ENCODE measurements at places on chromosomes 7 and 10. TPM values are rescaled to one million over a fixed set of nuclear protein-coding genes. Genes with fewer than 3 reads are reported as not detected.

DNA sequence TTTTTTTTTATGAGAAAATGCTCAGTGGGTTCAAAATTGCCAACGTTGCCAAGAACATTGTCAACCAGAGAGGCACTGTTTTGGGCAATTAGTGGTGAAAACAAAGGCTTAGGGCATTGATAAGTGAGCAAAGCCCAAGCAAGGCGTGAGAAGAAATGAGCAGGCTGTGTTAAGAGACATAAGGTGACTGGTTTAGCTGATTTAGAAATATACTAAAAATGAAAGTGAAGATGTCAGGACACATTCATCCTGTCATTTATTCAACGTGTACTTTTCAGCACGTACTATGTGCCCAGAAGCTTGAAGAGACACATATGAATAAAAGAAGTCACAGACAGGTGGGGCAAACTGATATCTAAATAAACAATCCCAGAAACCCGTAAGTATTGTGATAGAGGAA lies 31.8 kb downstream of the AOAH start:
- ATAC-seq = no peak

GRCh38 chr10:125148528-125148927 lies 11.8 kb downstream of the CTBP2 start:
- no peak for ATAC-seq

- no peak for ATAC-seq
These were observed 4.5 kb downstream of the GPRIN2 start for GRCh38 chr10:46551701-46552525.

- no peak for ATAC-seq
These were observed 11.6 kb downstream of the PDLIM1 start for GRCh38 chr10:95279042-95279820.

DNA sequence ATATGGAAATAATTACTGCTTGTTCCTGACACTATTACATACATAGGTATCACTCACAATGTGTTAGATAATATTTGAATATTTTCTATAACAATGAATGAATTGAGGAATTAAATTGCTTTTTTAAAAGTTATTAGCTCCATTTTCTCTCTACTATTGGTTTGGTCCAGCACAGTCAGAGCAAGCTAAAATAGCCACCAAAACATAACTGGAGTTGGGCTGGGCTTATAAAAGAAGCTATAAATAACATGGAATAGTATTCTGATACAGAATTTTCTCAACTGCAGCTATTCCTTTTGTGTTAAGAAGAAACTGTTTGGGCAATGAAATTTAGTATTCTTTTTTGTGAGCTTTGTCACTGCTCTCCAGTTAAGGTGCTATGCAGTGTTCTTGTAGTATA lies 142.6 kb upstream of the LRRN3 start:
- ATAC-seq = no peak

DNA sequence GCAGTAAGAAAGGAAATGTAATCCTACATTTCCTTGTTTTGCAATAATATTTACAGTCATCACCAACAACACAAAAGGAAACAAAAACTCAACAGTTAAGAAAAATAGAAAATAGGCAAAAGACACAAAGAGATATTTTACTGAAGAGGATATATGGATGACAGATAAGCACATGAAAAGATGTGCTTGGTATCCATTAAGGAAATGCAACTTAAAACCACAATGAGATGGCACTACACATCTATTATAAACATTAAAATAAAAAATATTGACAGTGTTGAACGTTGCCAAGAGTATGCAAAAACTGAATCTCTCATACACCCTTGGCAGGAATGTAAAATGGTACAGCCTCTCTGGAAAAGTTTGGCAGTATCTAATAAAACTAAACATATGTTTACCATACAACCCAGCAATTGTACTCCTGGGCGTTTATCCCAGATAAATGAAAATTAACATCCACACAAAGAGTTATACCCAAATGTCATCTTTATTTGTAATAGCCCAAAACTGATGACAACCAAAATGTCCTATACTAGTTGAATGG lies 5.4 kb downstream of the CEP41 start:
- ATAC-seq = no peak

GRCh38 chr10:90462749-90463470 lies 394.9 kb downstream of the HTR7 start:
- no peak for ATAC-seq

Gene CYP2W1
- total RNA-seq = not detected

Gene STK17A
- total RNA-seq = 47.6 TPM

Gene PMS2
- 17.4 TPM for total RNA-seq

Gene ZNF503
- total RNA-seq = 0.30 TPM

GRCh38 chr10:73732426-73732825 lies 11.7 kb upstream of the SEC24C start:
- ATAC-seq = no peak

- ATAC-seq = no peak
These were observed 8.6 kb upstream of the PLAU start for GRCh38 chr10:73902351-73902750.

Gene TCAF2
- 73.1 TPM for total RNA-seq

Gene DDX56
- 80.2 TPM for total RNA-seq

GRCh38 chr7:99379043-99379577 lies 4.6 kb downstream of the ARPC1B start:
- peak; percentile 45 for ATAC-seq

Gene CALHM3
- not detected for total RNA-seq

Gene HOXA4
- not detected for total RNA-seq

- ATAC-seq = no peak
These were observed 1.5 kb upstream of the TACR2 start for GRCh38 chr10:69418052-69418752.

DNA sequence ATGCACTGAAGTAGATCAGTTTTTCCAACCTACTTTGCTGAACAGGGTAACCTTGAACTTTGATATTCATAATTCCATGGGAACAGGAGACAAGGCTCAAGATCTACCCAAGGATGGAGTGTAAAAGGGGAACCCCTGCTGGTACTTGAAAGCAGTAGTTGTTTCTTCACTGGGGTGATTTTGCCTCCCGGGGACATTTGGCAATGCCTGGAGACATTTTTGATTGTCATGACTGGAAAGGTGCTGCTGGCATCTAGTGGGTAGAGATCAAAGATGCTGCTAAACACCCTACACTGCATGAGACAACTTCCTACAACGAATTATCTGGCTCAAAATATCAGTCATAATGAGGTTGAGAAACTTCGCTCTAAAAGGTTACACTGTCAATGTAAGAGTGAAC lies 214.8 kb upstream of the CTBP2 start:
- no peak for ATAC-seq

Gene UCMA
- not detected for total RNA-seq

Gene SMO
- total RNA-seq = 0.08 TPM

GRCh38 chr10:13922586-13922985 lies 335.8 kb downstream of the PRPF18 start:
- no peak for ATAC-seq

GRCh38 chr7:146728611-146729010 lies 612.0 kb downstream of the CNTNAP2 start:
- no peak for ATAC-seq

Gene ADCYAP1R1
- not detected for total RNA-seq

DNA sequence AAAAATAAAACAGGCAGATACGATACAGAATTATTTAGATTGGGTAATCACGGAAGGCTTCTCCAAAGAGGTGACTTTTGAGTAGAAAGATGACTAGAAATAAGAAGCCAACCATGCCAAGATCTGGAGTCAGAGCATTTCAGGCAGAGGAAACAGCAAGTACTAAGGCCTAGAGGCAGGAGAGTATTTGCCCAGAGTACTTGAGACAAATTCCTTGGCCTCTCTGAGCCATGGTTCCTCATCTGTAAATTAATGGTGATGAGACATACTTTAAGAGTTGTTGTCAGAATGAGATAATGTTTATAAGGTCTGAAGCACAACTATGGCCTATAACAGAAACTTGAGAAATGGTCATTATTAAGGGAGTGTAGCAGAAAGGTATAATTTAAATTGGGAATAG lies 15.8 kb upstream of the GPR37 start:
- no peak for ATAC-seq

- no peak for ATAC-seq
These were observed 5.0 kb downstream of the AVPI1 start for GRCh38 chr10:97682042-97682441.

DNA sequence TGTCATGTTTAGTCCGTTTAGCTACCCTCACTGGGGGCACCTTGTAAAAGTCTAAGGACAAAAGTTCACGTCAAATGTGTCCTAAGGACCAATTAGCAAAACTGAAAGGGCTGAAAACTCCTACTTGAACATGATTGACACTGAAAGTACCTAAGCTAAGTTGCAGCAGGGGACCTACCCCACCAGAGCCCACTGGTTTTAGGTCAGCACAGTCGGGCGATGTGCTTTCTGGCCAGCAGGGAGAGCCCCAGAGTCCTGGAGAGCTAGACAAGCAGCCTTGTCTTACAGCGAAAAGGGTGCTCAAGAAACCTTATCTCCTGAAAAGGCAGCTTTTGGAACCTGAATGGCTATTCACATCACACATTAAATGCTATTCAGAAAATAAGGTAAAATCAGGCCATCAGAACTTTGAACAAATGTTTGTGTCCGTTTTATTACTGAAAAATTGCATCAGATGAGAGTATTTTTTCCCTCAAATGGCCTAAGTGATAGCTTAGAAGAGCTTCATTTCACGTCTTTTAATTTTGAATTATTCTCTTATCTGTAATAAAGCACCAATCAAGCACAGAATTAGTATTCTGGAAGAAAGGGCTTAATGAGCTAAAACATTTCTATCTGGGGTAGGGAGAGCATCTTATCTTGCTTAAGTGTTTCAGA lies 52.2 kb upstream of the MKI67 start:
- ATAC-seq = peak; percentile 64

DNA sequence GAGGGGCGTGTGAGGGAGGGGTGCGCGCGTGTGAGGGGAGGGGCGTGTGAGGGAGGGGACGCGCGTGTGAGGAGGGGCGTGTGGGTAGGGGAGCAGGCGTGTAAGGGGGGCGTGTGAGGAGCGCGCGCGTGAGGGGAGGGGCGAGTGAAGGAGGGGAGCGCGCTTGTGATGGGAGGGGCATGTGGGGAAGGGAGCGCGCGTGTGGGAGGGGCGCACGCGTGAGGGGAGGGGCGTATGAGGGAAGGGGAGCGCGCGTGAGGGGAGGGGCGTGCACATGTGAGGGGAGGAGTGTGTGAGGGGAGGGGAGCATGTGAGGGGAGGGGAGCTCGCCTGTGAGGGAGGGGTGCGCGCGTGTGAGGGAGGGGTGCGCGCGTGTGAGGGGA lies 19.1 kb downstream of the MXI1 start:
- ATAC-seq = peak; percentile 18

DNA sequence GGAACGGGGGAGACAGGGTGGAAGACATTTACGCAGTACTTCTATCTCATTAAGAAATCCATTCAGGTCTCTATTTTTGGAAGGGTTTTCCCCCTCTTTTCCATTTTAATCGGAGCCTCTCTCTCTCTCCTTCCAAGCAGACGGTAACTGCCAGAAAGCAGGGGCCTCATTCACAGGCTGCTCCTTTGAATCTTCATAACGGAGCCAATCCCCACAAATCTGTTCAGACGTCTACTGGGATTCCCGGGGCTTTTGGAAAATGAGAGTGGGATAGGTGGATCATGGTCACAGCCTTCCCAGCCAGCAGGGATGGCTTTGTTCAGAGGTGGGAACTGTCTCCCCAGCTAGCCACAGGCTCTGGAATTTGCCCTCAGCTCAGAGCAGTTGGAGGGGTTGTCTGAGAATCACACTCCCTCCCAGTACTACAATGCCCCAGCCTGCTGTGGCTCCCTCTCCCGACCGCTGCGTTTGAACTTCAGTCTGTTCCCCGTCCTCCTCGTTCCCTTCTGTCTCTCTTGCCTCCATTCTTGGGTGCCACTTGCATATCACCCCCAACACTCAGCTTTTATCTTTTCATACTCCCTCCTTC lies 413.6 kb downstream of the PLXNA4 start:
- no peak for ATAC-seq

DNA sequence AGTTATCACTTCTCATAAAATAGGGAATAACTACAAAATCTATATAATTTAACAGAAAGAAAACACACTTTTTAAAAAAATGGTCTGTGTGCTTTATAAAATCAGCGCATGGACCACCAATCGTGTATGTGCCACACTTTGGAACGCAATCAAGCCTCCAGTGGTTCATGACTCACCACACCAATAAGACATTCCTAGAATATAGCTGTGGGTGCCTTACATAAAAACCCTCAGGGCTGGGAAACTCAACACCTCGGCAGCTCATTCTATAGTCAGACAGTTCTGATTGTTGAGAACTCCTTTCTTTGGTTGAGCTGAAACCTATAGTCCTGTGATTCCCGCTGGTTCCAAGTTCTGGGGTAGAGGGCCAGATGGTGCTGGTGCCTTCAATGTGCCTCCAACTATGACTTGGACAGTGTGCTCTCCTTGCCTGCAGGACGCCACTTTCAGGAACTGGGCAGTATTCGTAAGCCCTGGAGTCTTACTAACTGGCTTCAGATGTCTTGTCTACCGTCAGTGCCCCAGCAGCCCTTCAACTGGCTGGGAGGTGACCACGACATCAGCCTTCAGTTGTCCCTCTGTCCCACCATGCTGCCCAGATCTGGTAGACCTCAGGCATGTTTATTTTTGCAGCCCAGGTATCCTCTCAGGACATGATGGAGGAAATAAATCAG lies 135.7 kb upstream of the GDF10 start:
- no peak for ATAC-seq

DNA sequence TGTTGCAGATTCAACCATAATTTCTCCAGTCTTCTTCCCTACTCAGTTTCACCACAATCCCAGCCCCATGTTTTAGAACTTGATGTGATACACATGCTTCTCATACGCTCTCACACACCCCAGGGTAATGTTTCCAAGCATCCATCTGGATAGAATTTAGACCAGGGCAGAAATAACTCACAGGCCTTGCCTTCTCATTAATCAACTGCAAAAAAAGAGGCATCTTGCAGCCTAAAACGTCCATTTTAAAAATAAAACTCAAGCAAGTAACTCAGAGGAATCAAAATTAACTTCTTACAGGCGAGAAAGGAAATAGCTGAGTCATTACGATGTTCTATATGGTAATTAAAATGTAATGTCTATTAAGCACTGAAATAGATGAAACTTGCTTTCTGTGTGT lies 127.2 kb upstream of the RSU1 start:
- no peak for ATAC-seq

- no peak for ATAC-seq
These were observed 335.7 kb downstream of the GPR37 start for GRCh38 chr7:124429923-124430322.

GRCh38 chr7:128150223-128150865 lies 90.7 kb upstream of the LEP start:
- no peak for ATAC-seq

Data from activated T-helper 17 cell treated with anti-CD3 and anti-CD28 coated beads, Interleukin-2, amount 50 U/mL, for 72 hours (primary cell).